SJCRH30 (cell line): ENCODE measurements at places on chromosomes 3 and 15. TPM values are rescaled to one million over a fixed set of nuclear protein-coding genes. Genes with fewer than 3 reads are reported as not detected.

DNA sequence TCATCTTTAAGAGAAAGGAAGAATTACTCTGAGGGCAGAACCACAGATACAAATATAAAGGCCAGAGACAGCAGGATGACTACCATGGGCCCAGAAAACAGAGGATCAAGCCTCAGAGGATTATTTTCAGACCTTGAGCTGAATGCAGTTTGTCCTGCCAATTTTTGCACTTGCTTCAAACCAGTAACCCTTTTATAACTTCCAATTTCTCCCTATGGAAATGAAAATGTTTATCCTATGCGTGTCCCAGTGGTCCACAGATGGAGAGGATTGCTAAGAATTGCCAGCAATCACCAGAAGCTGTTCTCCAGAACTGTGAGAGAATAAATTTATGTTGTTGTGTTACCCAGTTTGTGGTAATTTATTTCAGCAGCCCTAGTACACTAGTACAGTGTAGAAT lies 26.4 kb upstream of the MME start:
- DNase-seq, result no peak

- peak; percentile 60 for DNase-seq
Measured at GRCh38 chr3:65342084-65342683, 654.4 kb upstream of the ADAMTS9 start.

DNA sequence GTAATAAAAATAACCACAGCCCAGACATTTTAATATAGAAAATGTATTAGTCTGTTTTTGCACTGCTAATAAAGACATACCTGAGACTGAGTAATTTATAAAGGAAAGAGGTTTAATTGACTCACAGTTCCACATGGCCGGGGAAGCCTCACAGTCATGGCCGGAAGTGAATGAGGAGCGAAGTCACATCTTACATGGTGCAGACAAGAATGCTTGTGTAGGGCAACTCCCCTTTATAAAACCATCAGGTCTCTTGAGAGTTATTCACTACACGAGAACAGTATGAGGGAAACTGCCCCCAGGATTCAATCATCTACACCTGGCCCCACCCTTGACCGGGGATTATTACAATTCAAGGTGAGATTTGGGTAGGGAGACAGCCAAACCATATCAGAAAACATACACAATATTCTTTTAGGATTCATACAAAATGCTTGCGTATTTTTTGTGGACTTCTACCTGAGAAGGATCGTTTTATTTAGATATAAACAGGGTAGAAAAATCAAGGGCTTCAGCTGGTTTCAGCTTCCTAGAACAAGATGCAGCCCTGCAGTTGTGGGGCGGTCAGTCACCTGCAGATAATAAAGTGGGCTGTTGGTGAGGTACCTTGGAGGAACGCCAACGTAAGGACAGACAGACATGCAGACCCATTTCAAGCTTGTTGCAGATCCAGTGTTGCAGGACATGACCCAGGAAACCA lies 101.9 kb downstream of the TNIK start:
- no peak for DNase-seq

- DNase-seq, result no peak
Measured at GRCh38 chr15:31252171-31252785, 74.4 kb upstream of the KLF13 start.

DNA sequence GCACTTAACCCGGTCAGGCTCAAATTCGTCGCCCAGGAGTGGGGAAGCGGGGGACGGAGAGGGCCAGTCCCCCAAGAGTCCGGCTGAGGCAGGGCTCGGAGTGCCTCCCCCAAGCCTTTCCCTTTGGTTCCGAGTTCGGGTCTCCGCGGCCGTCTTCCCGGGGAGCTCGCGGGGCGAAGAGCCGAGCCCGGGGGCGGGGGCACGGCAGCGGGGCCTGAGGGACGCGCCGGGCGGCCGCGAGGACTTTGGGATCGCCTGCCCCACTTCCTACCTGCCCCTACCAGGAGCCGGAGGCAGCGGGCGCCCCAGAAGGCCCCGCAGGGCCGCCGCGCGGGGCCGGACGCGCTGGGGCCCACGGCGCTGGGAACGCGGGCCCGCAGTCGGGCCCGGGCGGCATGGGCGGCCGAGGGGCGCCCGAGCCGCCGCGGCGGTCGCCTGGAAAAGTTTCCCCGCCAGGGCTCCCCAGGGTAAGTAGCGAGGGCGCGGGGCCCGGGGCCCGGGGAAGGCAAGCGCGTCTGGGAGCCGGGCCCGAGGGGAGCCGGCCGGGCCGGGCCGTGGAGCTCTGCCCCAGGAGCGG lies 2.8 kb downstream of the FURIN start:
- peak; percentile 61 for DNase-seq

DNA sequence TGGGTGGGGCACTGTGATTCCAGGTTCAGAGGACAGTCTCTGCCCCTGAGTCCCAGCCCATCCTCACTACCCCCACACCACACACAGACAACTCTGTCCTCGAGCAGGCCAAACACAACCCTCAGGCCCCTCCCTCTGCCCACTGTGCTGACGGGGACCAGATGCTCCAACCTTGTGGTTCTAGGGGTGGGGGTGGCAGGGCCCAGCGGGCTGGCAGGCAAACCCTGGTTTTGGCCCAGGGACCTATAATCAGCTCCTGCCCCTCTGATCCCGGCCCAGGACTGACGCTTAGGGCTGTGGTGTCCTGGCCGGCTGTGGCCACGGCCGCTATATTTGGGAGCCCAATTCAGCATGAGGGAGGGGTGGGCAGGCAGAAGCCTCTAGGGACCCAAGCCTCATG lies 5.0 kb upstream of the MYL3 start:
- DNase-seq, result no peak

GRCh38 chr3:183898028-183898431 lies 13.3 kb upstream of the PARL start:
- no peak for DNase-seq

GRCh38 chr15:58490086-58490887 lies 58.5 kb downstream of the LIPC start:
- no peak for DNase-seq

The PROK2 gene
- not detected in 2 replicates for total RNA-seq

DNA sequence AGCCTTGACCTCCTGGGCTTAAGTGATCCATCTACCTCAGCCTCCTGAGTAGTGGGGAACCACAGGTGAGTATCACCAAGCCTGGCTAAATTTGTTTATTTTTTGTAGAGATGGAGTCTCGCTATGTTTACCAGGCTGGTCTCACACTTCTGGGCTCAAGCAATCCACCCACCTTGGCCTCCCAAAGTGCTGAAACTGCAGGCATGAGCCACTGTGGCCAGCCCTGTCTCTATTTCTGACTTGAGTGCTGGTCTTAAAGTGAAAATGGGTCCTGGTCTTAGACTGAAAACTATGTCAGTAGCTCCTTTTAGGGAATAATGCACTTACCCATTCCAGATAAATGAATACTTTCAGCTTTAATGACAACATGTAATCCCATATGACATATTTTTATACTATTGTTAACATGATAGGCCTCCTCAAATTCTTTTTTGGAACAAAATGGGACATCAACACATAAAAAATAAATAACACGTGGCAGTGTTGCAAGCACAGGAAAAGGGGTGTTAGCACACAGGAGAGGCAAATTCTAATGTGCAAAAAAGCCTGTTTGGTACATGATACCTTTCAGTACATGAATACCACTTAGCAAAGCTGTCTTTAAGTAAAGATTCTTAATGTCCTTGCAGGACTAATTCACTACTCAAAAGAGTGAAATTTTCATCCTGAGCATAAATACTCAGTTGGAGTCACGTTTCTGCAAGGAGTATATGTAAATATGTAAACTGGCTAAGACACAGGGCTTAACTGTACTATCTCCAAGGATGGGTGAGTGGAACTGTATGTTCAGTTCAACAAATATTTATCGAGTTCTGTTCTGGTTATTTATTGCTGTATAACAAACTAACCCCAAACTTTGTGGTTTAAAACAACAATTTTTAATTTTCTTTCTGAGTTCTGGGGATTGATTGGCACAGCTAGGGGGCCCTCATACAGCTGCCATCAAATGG lies 194.7 kb downstream of the NR1D2 start:
- no peak for DNase-seq

DNA sequence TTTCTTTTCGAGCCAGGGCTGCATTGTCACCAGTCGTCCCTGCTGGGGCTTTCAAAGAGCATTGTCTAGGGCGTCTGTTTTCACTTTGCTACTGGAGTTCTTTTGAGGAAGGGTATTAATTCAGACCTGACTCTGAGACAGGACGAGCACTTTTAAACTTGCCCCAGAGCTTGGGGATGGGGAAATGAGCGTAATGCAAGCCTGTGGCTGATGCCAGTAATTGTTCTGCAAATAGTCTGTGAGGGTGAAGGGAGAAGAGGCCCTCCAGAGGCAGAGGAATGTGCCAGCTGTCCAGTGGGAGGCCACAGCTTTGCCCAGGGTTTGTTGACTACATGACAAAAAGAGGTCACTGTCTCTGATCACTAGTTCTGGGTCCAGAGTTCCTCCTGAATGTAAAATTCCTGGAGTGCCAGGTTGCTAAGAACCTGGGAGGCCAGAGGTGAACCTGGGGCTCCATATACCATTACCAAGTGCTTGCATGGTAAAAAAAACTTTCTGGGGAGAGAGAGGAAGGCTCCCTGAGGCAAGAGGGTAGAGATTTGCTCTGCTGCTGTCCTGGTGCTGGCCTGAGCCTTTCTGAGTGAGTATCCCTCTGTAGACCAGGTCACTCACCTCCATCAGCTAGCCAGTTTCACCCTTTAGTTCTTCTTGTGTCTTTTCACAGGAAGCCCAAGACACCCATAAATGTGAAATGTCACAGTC lies 14.8 kb downstream of the EEFSEC start:
- peak; percentile 69 for DNase-seq

DNA sequence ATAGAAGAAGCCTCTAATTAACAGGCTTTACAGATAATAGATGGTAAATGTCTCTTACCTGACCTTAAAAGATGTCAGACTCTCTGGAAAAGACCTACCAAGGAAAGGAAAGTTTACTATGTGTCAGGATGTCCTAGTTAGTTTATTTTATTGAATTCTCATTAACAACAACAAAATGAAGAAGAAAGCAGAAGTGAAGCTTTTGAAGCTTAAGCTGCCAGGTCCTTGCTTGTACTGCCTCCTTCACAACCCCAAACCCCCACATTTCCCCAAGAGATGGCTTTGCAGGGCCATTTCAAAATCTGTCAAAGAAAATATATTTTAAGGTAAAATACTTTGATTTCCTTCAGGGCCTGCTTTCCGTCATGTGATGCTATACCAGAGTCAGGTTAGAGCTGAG lies 798.4 kb downstream of the TUSC7 start:
- no peak for DNase-seq

- DNase-seq, result no peak
Measured at GRCh38 chr3:186189492-186189891, 80.6 kb upstream of the ETV5 start.

The CSTA gene
- not detected in 2 replicates for total RNA-seq

DNA sequence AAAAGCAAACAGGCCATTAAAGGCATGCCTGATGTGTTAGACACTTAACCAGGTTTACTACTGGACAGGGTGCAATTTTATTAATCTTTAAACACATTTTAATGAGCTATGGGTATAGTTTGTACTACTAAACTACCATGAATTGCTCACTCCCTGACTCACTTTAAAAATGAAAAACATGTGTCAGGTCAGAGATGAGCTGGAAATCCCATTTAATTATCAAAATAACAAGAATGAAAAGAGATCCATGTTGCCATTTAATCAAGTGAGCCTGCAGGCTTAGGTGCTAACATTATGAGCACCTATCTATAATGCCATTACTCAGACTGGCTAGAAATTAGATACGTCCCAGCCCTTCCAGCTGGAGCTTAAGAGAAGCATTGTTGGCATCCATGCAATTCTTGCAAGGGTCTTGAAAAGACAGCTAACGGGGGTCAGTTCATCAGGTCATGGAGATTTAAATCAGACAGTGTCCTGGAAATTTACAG lies 224.4 kb downstream of the THRB start:
- DNase-seq, result no peak

- no peak for DNase-seq
Measured at GRCh38 chr3:29429055-29429679, 148.3 kb downstream of the RBMS3 start.

The CYP1A1 gene
- total RNA-seq, result not detected in 2 replicates

The EPHB3 gene
- 16.4 and 16.6 TPM in 2 replicates for total RNA-seq

GRCh38 chr3:175646865-175647264 lies 787.7 kb downstream of the NAALADL2 start:
- DNase-seq, result no peak

The RFX7 gene
- total RNA-seq, result 13.7 and 15.3 TPM in 2 replicates

- DNase-seq, result no peak
Measured at GRCh38 chr3:193743702-193744047, 150.7 kb downstream of the OPA1 start.

DNA sequence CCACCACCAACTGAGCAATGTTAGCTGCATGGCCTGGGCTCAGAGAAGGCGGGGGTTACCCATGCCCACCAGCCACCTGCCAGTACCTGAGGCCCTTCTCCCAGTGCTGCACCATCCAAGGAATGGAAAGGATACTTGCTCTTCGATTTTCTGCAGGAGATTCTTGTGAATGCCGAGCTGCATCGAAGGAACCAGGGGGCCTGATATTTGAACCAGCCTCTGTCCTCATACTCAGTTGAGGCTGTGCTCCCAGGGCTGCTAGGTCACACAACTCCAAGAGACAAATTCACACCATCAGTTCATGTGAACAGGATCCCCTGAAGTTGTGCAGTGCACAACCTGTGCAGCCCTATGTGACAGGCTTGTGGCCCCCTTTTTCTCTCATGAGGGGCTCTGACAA lies 18.0 kb downstream of the PLA2G4F start:
- no peak for DNase-seq

GRCh38 chr3:107740992-107741896 lies 218.5 kb downstream of the BBX start:
- DNase-seq, result no peak

The CCDC39 gene
- total RNA-seq, result not detected in 2 replicates

DNA sequence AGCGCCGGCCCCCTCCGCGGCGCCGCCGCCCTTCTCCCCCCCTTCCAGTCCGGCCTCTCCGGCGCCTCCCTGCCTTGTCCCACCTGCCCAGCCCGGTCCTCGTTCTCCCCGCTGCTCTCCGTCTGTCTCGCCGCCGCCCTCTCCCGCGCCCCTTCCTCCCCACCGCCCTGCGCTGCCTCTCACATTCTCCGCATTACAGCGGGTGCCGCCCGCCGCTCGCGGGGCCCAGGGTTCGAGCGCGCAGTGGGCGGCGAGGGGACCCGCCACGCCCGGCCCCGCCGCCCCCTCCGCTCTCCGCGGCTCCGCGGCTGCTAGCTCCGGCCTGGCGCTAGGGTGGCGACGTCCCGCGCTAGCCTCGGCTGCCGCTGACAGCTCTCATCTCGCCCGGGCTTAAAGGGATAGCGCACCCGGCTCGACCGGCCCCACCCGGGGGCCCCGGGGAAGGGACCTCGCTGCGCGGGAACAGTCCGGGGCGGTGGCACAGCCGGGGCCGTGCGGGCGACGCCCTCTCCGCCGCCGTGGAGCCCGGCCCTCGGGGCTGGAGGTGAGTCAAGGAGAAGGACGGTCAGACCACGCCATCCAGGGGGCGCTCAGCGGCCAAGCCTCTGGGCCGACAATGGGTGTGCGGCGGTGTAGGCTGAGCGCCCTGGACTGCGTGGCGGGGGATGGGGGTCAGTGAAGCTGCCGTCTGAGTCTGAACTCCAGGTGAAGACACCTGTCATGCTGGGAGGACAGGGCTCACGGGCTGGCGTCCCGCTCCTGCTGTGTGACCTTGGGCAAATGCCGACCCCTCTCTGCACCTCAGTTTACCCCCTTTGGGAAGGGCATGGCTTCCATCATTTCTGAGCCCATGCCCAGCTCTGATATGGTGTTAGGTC lies 187.4 kb upstream of the LINGO1 start:
- no peak for DNase-seq
